CD4-positive, alpha-beta T cell treated with Interleukin-12 subunit alpha and Interleukin-12 subunit beta, for 1 hour (primary cell): ENCODE measurements at places on chromosomes 3 and 15.

DNA sequence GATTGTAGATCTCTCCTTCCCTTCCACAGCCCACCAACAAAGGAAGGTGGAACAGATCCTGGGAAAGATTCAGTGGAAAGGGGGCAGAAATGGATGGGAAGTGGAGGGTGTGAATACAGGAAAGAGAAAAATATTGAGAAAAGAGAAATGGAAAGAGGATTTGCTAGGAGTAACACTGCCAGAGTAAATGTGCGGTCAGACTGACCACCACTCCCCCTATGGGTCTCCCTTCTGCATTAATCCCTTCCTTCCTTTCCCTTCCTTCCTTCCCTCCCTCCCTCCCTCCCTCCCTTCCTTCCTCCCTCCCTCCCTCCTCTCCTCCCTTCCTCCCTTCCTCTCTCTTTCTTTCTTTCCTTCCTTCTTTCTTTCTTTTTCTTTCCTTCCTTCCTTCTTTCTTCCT, 12.0 kb upstream of the COMMD2 start:
- no peak for DNase-seq

DNA sequence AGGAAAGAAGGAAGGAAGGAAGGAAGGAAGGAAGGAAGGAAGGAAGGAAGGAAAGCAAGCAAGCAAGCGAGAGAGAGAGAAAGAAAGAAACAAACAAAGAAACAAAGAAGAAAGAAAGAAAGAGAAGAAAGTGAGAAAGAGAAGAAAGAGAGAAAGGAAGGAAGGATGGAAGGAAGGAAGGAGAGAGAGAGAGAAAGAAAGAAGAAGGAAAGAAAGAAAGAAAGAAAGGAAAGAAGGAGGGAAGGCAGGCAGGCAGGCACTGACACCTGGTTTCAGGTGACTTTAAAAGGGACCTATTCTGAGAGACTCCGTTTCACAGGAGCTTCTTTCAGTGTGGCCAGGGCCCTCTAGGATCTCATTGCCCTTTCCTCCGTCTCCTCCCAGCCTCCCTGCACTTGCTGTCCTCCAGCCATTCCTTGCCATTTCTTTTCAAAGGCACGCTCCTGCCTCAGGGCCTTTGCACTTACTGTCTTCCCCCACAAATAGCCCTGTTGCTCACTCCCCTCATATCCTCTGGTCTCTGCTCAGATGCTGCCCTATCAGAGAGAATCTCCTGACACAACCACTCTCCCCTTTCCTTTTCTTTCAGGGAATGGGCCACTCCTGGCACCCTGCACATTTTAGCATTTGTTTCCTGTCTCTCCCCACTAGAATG, 31.5 kb downstream of the IL12A start:
- DNase-seq = no peak

DNA sequence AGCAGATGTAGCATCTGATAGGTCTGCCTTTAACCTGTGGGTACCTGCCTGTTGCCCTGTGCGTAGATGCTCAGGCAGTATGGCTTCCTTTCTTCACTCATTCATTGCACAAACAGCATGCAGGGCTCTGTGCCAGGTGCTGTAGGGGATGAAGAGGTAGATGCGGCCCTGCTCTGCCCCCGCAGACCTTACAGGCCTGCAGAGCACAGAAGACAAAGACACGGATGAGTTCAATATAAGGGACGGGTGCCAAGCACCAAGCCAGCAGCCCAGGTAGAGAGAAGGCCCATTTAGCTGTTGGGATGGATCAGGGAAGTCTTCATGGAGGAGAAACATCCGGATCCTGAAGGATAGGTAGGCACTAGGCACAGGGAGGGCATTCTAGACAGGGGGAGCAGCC, 69.4 kb downstream of the AAGAB start:
- no peak for DNase-seq

- DNase-seq = no peak
Measured at GRCh38 chr15:97199393-97200051, 761.0 kb upstream of the ARRDC4 start.

GRCh38 chr3:136804141-136804540, 14.8 kb upstream of the SLC35G2 start:
- no peak for DNase-seq

DNA sequence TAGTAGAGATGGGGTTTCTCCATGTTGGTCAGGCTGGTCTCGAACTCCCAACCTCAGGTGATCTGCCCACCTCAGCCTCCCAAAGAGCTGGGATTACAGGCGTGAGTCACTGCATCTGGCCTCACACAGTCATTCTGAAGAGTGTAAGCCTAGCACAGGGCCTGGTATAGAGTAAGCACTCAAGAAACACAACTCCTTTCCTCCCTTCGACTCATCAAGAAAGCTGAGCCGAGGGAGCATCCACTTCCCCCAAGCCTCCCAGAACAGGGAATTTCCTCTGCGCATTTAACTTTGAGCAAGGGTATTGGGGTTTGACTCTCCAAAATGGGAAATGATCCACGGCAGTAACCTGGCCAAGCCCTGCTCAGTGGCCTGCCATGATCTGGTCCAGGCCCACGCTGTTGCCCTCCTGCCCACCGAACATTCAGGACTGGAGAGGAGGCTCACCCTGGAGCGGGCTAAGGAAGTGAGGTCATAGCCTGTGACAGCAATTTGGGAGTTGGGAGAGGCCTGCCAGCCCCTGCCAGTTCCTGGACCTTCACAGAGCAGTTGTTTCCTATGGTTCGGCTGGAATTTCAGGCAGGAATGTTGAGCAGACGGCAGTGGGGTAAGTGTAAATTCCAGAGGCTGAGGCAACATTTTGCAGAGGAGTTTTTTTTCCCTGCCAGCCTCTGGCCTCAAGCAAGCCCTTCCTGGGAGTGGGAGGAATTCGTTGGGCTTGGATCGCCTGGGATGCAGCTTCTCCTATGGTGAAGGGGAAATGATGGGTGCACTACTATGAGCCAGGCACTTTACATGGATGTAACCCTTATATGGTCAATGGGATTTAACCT, 21.2 kb upstream of the SMAD3 start:
- no peak for DNase-seq
